ENCODE measurements at places on chromosomes 2 and 18. TPM values are rescaled to one million over a fixed set of nuclear protein-coding genes. Genes with fewer than 3 reads are reported as not detected.

Gene GCC2
- 23.5 TPM for total RNA-seq

Gene TUBB8B
- not detected for total RNA-seq

Gene RTN4
- 212 TPM for total RNA-seq

Gene ATP8B1
- 52.8 TPM for total RNA-seq

Gene IL36A
- not detected for total RNA-seq

Gene UPP2
- not detected for total RNA-seq

Gene GLB1L
- 18.8 TPM for total RNA-seq

Gene KCNJ13
- not detected for total RNA-seq

Gene GPR75
- total RNA-seq, result 2.9 TPM

Gene FAM168B
- total RNA-seq, result 153 TPM

Gene TSPYL6
- not detected for total RNA-seq

Gene UGT1A3
- not detected for total RNA-seq

Gene MOGAT1
- not detected for total RNA-seq

Gene ORC4
- total RNA-seq, result 37.6 TPM

Gene HRH4
- not detected for total RNA-seq

Gene KLHL30
- total RNA-seq, result 3.6 TPM

Gene APOB
- total RNA-seq, result under 0.01 TPM

Gene CCDC68
- 3.6 TPM for total RNA-seq

Gene ARL5A
- 51.2 TPM for total RNA-seq

Gene ASB18
- not detected for total RNA-seq

Gene SKA1
- total RNA-seq, result 0.81 TPM

Gene TXNDC2
- 0.12 TPM for total RNA-seq

Gene XRCC5
- 191 TPM for total RNA-seq

Gene POTEI
- not detected for total RNA-seq

Gene SGPP2
- total RNA-seq, result 0.12 TPM

Gene KCNE4
- 30.5 TPM for total RNA-seq

Gene KIAA2012
- not detected for total RNA-seq

Gene FAM228A
- 0.32 TPM for total RNA-seq

Gene PAX3
- 5.8 TPM for total RNA-seq

Gene RAB3GAP1
- total RNA-seq, result 86.5 TPM

Data from hair follicle dermal papilla cell (primary cell).